Cardiac septum (tissue), 1 donor: ENCODE measurements at places on chromosomes 2 and 18.

DNA sequence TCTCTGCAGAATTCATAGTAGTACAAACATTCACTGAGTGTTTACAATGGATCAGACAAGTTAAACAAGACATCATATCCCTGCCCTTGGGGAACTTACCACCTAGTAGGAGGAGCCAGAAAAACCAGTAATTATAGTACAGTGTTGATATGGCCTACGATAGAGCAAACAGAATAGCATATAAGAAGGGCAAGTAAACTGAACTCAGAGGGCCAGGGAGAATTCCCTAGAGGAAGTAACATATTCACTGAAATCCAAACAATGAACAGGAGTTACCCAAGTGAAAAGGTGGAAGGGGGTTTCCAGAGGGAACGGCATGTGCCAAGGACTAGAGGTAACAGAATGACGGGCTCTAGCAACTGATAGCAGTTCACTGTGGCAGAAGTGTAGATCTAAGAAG, 34.1 kb downstream of the NHEJ1 start:
- DNase-seq, result no peak

- DNase-seq, result no peak
These were observed 2.8 kb downstream of the ONECUT2 start for GRCh38 chr18:57437766-57438671.

- no peak for DNase-seq
These were observed 90.4 kb downstream of the UBE2E3 start for GRCh38 chr2:181070836-181071200.

DNA sequence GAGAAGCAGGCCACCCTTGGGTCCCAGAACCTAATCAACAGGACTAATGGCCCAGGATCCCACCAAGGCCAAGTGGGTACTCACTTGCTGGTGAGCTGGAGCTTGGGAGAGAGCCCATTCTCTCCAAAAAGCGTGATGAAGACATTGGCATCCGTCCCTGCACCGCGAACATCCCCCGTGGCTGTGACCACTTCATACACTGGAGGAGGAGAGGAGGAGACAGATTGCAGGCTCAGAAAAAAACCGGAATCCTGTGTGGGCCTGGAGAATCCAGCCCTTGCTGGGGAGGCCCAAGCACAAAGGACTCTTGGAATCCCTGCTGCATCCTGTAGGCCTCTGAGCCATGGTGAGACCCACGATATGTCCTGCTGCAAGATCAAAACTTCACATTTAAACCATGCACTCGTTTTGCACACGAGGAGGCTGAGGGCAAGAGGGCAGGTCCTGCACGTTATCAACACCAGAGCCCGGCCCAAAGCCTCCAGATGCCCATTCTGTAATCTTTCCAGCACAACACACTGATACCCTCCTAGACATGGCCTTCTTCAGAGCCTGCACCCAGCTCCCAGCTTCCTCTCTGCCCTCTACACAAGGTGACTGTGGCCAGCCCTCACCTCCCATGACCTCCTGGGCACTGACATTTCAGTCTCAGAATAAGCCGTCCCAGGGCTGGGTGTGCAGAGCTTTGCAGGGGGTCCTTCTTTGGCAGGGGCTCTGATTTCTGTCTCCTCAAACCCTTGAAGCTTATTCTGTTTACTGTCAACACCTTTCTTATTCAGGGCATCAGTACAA, 7.8 kb downstream of the LOXHD1 start:
- DNase-seq, result peak; percentile 61

GRCh38 chr2:96374211-96374951, 38.8 kb downstream of the NCAPH start:
- DNase-seq, result no peak

- no peak for DNase-seq
These were observed 644 bp downstream of the PTGR3 start for GRCh38 chr18:75208155-75208835.

- no peak for DNase-seq
These were observed 1176.2 kb downstream of the SUCLG1 start for GRCh38 chr2:83282841-83283240.

DNA sequence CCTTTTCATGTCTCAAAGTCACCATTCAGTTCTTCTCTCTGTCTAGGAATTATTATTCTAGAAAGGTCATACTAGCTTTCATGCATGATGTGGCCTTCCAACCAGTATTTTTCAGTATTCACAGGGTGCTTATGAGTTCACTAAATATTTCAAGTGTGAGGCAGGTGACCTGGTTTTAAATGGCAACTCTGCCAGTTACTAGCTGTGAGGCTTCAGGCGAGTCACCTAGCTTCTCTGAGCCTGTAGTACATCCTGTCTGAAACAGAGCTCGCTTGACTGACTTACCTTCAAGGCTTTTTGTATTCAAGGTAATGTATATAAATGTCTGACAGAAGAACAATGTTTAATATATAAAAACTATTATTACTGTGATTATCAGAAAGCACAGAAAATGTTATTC, 19.4 kb upstream of the ACVR1 start:
- no peak for DNase-seq

- DNase-seq, result peak; percentile 56
These were observed 5.9 kb downstream of the NEU4 start for GRCh38 chr2:241814643-241815476.

DNA sequence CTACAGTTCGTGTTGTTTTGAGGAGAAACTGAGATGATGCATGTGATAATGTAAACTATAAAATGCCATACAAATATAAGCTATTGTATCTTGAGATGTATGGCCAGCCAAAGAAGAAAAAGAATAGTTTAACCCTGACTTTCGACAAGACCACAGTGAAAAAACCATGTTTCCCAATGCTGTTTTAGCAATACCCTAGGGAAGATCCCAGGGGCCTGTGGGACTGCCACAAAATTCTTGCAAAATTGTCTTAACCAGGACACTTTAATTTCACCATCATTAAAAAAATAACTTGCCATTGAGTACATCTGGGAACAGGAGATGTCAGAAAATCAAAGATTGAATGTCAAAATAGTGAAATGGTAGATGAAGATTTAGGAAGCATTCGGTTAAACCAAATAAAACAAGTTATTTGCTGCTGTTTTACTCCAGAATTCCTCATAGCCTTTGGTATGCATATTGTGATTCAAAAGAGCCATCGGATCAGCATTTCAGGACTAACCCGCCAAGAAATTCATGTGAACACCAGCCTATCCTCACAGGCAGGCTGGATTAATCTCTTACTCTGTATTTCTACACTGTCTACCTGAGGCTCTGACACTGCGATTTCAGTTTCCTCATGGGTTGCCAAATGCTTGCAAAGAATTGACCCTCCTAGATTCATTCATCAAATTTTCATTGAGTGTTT, 49.0 kb upstream of the SP3 start:
- DNase-seq, result no peak

- no peak for DNase-seq
These were observed 20.6 kb downstream of the SERTAD2 start for GRCh38 chr2:64632835-64633819.
